Stimulated activated CD4-positive, alpha-beta T cell treated with anti-CD3 and anti-CD28 coated beads, Interleukin-12 subunit alpha, Interleukin-12 subunit beta, amount 100 ng/mL, for 4 hours (primary cell): ENCODE measurements at places on chromosomes 2 and 18.

- DNase-seq: no peak
Measured at GRCh38 chr2:61117534-61117933, 44.5 kb upstream of the C2orf74 start.

GRCh38 chr2:234952270-234953115 is 676 bp downstream of the SH3BP4 start:
- DNase-seq: no peak

DNA sequence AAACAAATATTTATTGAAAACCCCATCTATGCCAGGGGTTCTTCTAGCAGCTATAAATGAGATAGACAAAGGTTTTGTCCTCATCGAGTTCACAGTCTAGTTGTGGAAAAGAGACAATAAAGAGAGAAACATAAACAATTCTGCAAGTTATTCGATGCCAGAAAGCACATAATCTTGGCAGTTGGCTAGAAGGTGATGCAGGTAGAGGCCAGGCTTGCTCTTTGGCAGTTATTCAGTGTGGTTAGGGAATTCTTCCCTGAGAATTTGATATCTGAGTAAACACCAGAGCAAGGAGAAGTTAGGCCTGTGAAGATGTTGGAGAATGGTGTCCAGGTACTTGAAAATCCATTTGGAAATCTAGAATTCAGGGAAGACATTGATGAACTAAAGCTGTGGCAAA is 547.4 kb downstream of the SLC4A3 start:
- no peak for DNase-seq

- DNase-seq: no peak
Measured at GRCh38 chr18:31230495-31230894, 67.8 kb upstream of the DSC1 start.

- no peak for DNase-seq
Measured at GRCh38 chr2:107589079-107589491, 237.6 kb upstream of the RGPD4 start.

- DNase-seq: no peak
Measured at GRCh38 chr2:100494712-100495111, 24.4 kb downstream of the NMS start.

GRCh38 chr2:239131521-239131920 is 269.3 kb downstream of the HDAC4 start:
- DNase-seq: no peak

DNA sequence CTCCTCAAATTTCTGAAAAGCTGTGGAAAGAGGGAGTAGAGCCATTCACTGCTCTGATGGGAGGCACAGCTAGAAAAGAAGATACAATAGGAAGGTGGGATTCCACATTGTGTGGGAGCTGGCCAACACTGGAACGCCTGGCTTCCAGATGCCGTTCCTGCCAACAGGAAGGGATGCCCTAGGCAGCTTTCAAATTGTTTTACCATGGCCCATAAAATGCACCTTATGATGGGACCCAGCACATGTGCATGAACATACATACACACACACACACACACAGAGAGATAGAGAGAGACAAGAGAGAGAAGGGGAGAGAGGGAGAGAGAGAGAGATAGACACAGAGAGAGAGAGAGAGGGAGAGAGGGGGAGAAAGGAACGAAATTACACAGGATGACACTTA is 86.1 kb upstream of the BZW1 start:
- no peak for DNase-seq

DNA sequence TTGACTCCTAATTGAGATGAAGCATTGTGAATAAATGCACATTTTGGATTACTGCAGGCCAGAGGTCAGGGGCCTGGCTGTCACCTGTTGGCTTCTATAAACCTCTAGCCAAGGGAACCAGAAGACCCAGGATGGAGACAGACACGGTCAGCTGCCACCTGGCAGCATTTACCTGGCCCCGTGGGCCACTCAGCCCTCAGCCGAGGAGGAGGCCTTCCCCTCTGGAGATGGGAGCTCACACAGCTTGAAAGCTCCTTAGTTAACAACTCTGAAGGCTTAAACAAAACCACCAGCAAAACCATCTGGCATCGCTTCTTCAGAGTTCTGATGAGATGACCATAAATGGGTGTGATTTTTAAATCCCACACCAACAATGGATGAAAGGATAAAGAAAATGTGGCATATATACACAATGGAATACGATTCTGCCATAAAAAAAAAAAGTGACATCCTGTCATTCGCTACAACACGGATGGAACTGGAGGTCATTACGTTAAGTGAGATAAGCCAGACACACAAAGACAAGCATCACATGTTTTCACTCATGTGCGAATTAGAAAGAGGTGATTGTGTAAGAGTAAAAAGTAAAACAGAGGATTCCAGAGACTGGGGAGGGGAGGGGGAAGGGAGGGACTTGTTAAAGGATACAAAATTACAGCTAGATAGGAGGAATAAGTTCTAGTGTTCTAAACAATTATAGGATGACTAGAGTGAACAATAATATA is 218.4 kb downstream of the TMEM163 start:
- no peak for DNase-seq

DNA sequence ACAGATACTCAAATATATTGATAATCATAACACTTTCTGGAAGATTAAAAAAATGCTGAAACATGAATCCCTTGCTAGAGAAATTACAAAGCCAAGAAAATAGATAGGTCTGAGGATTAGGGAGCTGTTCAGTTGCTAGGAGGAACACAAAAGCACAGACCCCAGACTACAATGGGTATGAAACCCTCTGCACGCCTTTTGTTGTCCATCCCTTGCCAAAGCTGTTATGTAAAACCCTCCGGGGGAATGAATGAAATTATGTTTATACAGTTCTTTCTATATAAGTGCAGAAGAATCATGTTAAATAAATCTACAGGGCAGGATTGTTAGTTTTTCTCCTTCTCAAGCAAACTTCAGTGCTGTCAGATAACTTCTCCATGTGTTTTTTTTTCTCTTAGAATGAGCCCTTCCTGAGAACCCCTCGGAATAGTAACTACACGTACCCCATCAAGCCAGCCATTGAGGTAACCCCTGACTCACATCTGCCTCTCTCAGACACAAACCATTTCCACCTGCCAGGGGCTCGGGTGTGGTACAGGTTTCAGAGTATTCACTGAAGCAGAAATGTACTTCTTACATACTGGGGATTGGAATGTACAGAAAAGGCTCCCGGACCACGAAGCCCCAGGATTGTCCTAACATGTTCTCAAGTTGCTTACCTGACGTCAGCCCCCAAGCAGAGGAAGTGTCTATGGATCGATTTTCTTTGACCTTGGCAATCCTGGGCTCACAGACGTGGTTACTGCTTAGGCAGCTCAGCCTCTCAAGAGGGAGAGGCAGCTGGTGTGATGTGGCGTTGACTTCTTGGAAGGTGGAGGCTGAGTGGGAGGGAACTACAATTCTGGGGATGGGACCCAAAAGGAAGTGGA is 118.0 kb downstream of the PLB1 start:
- DNase-seq: peak; percentile 19

DNA sequence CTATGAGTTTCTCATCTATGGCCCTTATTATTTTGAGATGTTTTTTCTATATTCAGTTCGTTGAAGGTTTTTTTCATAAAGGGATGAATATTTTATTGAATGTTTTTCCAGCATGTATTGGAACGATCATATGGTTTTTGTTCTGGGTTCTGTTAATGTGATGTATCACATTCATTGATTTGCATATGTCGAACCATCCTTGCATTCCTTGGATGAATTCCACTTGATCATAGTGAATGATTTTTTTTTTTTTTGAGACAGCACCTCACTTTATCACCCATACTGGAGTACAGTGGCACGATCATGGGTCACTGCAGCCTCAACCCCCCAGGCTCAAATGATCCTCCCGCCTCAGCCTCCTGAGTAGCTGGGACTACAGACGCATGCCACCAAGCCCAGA is 5.5 kb upstream of the NEMP2 start:
- DNase-seq: no peak

- DNase-seq: no peak
Measured at GRCh38 chr2:144705328-144706245, 185.7 kb upstream of the ZEB2 start.

DNA sequence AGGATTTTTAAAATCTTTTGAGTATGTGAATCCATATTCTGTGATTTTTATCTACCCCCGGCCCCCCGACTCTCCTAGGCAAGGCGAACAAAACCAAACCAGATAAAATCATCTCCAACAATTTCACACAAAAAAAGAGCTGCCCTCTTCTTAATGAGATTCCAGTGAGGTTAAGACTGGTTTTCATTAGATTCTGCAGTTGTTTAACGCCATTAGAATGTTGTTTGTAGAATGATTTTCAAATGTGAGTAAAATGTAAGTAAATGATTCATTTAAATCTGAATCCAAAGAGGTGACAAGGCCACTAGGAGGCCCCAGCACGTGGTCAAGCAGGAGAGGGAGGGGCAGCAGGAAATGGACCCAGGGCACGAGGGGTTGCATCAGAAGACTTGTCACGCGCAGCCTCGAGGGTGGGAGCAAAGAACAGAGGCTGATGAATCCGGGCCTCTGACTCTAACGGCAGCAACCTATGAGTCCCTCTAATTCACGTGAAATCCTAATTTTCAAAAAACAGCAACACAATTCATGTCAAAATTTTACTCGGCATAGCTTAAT is 24.3 kb upstream of the KLHL29 start:
- no peak for DNase-seq

- DNase-seq: no peak
Measured at GRCh38 chr18:46894124-46894523, 23.2 kb downstream of the PIAS2 start.

DNA sequence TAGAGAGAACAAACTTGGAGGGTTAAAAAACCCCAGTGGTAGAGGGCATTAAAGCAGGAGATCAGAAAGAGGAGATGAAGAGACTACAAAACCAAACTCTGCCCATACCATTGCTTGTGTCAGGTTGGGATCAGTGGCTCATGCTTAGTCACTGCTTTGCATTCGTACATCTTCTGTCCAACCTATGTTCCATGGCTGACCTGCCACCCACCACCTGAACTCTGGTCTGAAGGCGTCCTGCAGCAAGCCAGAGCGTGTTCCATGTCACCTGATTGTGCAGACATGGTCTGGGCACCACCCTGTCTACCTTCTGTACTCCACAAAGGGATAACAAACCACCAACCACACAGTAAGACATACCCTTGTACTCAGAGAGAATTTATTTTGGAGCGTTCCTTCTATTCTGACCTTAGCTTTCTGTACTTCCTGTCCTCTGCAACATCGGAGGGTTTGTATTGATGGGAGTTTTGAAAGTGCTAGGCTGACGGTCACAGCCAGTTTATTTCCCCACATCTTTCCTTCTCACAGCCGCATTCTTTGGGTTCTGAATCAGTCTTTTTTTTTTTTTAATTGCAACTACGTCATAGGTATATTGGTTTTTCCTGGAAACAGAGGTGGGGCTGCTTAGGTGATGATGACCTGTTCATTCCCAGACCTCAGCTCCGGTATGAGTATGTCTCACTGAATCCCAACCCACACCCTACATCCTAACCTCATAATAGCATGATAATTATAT is 88.3 kb downstream of the SOWAHC start:
- no peak for DNase-seq

- DNase-seq: no peak
Measured at GRCh38 chr2:152814475-152815030, 96.1 kb downstream of the ARL6IP6 start.

DNA sequence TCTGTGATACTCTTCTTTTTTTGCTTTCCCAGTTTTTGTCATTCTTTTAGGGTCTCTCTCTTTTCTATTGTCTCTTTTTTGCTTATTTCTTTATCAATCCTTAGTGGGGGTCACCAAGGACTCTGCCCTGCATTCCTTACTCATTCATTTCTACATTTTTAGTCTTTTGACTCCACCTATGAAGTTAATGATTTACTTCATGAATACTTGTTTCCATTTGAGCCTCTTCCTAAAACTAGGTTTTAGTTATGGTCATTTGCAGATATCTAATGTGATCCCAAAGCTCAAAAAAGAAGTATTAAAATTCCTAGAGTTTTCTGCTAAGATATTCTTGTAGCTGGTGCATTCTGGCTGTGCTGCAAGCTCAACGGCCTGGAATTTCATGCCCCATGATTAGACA is 149.3 kb upstream of the AQP4 start:
- no peak for DNase-seq

GRCh38 chr2:66526180-66526579 is 91.3 kb downstream of the MEIS1 start:
- no peak for DNase-seq

DNA sequence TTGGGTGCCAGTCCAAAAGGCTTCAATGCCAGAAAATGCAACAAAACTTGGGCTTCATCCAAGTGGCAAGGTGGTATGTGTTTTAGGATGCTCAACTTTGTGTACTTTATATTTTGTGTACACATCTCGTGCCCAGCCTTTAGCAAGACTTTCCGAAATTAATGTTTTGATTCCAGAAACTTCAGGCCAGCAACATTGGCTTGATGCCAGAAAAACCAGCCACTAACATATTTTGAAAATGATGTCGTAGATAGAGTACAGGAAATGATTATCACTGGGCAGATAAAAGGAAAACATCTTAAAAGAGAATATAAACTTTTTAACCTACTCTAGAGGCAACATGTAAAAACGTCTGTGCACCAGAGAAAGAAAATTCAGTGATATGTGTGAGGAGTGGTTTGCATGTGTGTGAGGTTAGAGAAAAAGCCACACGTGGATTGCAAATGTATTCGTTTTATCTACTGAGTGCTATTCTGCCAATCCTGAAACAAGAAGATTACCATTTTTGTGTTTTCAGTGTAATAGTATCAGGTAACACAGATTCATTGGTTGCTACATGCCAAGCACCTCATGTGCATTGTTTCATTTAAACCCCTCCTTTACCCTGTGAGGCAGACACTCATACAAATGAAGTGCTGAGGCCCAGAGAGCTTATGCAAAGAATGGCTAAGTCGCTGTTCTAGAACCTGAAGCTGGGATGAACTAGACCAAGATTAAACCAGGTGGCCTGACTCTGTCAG is 264.8 kb downstream of the C1D start:
- DNase-seq: no peak

GRCh38 chr2:75079575-75079974 is 119.7 kb downstream of the TACR1 start:
- no peak for DNase-seq

- DNase-seq: no peak
Measured at GRCh38 chr18:40577239-40577980, 1377.6 kb upstream of the PIK3C3 start.

DNA sequence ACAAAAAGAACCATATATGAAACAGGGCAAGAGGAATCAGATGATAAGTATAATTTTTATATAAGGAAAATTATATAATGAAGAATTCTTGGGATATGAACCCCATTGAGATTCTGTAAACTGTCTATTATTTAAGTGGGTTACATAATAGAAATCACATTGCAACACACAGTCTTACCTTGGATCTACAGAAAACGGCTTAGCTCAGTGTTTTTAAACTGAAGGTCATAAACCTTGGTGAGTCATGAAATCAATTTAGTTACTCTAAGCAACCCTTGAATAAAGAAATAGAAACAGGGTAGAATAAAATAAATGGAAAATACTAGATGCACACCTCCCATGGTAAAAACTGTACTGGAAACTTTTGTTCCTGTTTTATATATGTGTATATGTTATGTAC is 50.7 kb downstream of the METTL8 start:
- no peak for DNase-seq

- DNase-seq: no peak
Measured at GRCh38 chr2:20230114-20230425, 5.1 kb upstream of the SDC1 start.
